ENCODE measurements at places on chromosomes 16 and 17. TPM values are rescaled to one million over a fixed set of nuclear protein-coding genes. Genes with fewer than 3 reads are reported as not detected.
A peak's percentile ranks its signal among the peaks of the same experiment; 100 is the strongest.

Gene RSKR
- total RNA-seq, result 25.2 TPM

DNA sequence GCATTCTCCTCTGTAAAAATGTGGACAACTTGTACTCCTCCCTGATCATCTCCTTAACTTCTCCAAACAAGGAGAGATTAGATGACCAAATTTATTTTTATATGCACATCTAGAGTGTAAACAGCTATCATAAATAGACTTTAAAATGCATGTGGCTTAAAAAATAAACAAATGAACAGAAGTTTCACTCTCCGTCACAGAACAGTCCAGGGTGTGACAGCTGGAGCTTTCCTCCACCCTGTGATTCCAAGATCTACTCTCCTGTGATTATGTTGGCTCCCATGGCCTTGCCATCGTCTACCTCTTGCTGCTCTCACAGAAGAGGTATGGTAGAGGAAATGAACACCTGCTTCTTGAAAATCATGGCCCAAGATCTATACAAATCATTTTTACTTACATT is 560.2 kb downstream of the TOX3 start:
- no peaks in the 10 kb centered on the region for H3K27me3 ChIP-seq
- no peak overlapping the region for H3K4me3 ChIP-seq
- no peaks in the 10 kb centered on the region for H3K4me1 ChIP-seq
- H3K27ac ChIP-seq, result no peak overlapping the region
- no peaks in the 10 kb centered on the region for H3K36me3 ChIP-seq
- no peak for DNase-seq

GRCh38 chr16:31870809-31871208 is 2.8 kb upstream of the ZNF267 start:
- no peak for DNase-seq
- no peak overlapping the region for H3K4me3 ChIP-seq
- no peak overlapping the region for H3K27ac ChIP-seq
- no peaks in the 10 kb centered on the region for H3K27me3 ChIP-seq
- peaks cover 7% of the 10 kb centered on the region for H3K4me1 ChIP-seq

Gene CDRT15L2
- not detected for total RNA-seq

GRCh38 chr16:80437707-80438106 is 103.1 kb upstream of the DYNLRB2 start:
- H3K27me3 ChIP-seq, result no peaks in the 10 kb centered on the region
- H3K4me3 ChIP-seq, result no peak overlapping the region
- no peaks in the 10 kb centered on the region for H3K4me1 ChIP-seq
- no peaks in the 10 kb centered on the region for H3K36me3 ChIP-seq
- H3K27ac ChIP-seq, result no peak overlapping the region
- DNase-seq, result peak; percentile 54

DNA sequence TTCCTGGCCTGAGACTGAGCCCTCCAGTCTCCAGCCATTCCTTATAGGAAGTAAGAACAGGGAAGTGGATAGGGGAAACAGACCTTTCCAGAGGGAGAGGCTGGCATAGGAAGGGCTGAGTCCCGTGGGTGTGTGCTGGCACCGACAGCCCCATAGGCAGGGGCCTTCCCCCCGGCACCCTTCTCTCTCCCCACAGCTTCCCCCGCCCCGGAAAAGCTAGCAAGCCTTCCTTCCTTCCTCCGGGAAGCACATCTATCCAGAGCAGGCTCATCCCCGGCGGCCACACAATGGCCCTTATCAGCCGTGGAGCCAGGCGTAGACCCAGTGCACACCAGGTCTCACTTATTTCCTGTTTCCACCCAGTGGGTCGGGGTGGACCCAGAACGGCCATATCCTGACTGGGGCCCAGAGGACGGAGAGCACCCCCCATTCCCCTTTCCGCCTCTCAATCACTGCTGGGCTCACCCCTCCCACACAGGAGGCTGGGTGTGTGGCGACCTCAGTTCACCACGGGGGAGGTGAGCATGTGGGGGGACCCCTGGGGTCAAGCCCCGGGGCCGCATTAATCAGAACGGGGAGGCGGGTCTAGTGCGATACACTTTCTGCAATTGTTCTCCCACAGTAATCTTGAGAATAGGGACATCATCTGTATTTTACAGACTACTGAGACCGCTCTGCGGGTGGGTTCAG is 950 bp upstream of the MYO1C start:
- no peak overlapping the region for H3K27ac ChIP-seq
- no peaks in the 10 kb centered on the region for H3K4me1 ChIP-seq
- no peak for DNase-seq
- peak overlapping the region; percentile 88 for H3K4me3 ChIP-seq
- no peaks in the 10 kb centered on the region for H3K27me3 ChIP-seq
- H3K36me3 ChIP-seq, result peaks cover 12% of the 10 kb centered on the region

Gene GUCY2D
- total RNA-seq, result 0.35 TPM

DNA sequence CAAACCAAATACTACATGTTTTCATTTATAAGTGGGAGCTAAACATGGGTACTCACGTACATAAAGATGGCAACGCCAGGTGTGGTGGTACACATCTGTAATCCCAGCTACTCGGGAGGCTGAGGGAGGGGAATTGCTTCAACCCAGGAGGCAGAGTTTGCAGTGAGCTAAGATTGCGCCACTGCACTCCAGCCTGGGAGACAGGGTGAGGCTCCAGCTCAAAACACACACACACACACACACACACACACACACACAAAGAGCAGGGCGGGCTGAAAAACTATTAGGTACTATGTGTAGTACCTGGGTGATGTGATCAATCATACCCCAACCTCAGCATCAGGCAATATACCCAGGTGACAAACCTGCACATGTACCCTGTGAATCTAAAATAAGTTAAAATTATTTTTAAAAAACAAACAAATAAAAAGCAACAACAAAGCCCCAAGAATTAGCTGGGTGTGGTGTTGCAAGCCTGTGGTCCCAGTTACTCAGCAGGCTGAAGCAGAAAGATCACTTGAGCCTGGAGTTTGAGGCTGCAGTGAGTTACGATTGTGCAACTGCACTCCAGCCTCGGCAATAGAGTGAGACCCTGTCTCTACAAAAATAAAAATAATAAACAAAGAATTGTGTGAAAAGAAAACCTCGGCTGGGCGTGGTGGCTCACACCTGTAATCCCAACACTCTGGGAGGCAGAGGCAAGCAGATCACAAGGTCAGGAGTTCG is 11.9 kb upstream of the FAAP100 start:
- no peaks in the 10 kb centered on the region for H3K27me3 ChIP-seq
- no peak overlapping the region for H3K4me3 ChIP-seq
- H3K36me3 ChIP-seq, result peaks cover 87% of the 10 kb centered on the region
- H3K27ac ChIP-seq, result no peak overlapping the region
- DNase-seq, result no peak
- no peaks in the 10 kb centered on the region for H3K4me1 ChIP-seq

- no peak for DNase-seq
- no peaks in the 10 kb centered on the region for H3K4me1 ChIP-seq
- peak overlapping the region; percentile 79 for H3K4me3 ChIP-seq
- H3K36me3 ChIP-seq, result no peaks in the 10 kb centered on the region
- H3K27me3 ChIP-seq, result no peaks in the 10 kb centered on the region
Observed at GRCh38 chr16:66961914-66962313, 848 bp downstream of the CES3 start.

Gene LRRC75A
- total RNA-seq, result 9.4 TPM

Gene FNDC8
- total RNA-seq, result not detected

- H3K4me1 ChIP-seq, result 0 out of 2 replicates have a peak, but pooled peaks cover 2% of the 10 kb centered on the region
- H3K4me3 ChIP-seq, result no peak overlapping the region
- H3K36me3 ChIP-seq, result no peaks in the 10 kb centered on the region
- DNase-seq, result no peak
- H3K27ac ChIP-seq, result no peak overlapping the region
- H3K27me3 ChIP-seq, result no peaks in the 10 kb centered on the region
Observed at GRCh38 chr17:72254808-72255449, 134.1 kb downstream of the SOX9 start.

GRCh38 chr16:11208916-11209665 is 46.9 kb downstream of the SOCS1 start:
- H3K27me3 ChIP-seq, result no peaks in the 10 kb centered on the region
- no peaks in the 10 kb centered on the region for H3K36me3 ChIP-seq
- DNase-seq, result no peak
- no peak overlapping the region for H3K27ac ChIP-seq
- H3K4me1 ChIP-seq, result no peaks in the 10 kb centered on the region

Gene CCL1
- not detected for total RNA-seq

Gene CES5A
- total RNA-seq, result not detected

GRCh38 chr16:89507834-89508590 is at the start of gene SPG7:
SPG7 (plus strand) TSS chr16:89508403; CDS start chr16:89508418, 15 bp downstream.
- H3K4me3 ChIP-seq, result peak within 1 kb of the TSS; percentile 94
- DNase-seq, result peak; percentile 86
- H3K36me3 ChIP-seq, result peaks cover 20% of the 10 kb centered on the region
- H3K27ac ChIP-seq, result no peak within 1 kb of the TSS
- no peaks in the 10 kb centered on the region for H3K4me1 ChIP-seq
- H3K27me3 ChIP-seq, result no peaks in the 10 kb centered on the region

- H3K27me3 ChIP-seq, result no peaks in the 10 kb centered on the region
- H3K27ac ChIP-seq, result no peak overlapping the region
- no peak overlapping the region for H3K4me3 ChIP-seq
- H3K4me1 ChIP-seq, result peaks cover 3% of the 10 kb centered on the region
Observed at GRCh38 chr16:85401917-85402766, 211.0 kb upstream of the GSE1 start.

GRCh38 chr17:76307966-76308338 is at the start of gene QRICH2:
QRICH2 (minus strand) TSS chr17:76308276; CDS start chr17:76307998, 278 bp downstream.
- H3K4me3 ChIP-seq, result no peak within 1 kb of the TSS
- H3K36me3 ChIP-seq, result peaks cover 4% of the 10 kb centered on the region
- peak; percentile 45 for DNase-seq
- H3K4me1 ChIP-seq, result no peaks in the 10 kb centered on the region
- H3K27ac ChIP-seq, result no peak within 1 kb of the TSS
- no peaks in the 10 kb centered on the region for H3K27me3 ChIP-seq

DNA sequence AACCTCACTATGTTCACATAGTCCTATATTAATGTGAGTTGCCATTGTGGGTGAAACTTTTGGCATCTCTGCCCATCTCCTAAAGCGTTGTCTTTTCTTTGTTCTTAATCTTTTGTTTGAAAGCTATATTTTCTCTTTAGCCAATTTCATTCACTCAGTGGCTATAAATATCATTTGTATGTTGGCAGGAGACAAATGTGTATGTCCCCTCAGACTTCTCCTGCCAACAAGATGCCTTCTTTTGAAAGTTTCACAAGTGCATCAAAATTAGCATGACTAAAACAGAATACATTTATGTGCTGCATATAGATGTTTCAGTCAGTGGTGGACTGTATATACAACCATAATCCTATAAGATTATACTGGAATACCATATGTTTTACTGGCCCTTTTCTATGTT is 109.0 kb downstream of the CA10 start:
- no peak for DNase-seq
- no peak overlapping the region for H3K27ac ChIP-seq
- H3K4me1 ChIP-seq, result no peaks in the 10 kb centered on the region

DNA sequence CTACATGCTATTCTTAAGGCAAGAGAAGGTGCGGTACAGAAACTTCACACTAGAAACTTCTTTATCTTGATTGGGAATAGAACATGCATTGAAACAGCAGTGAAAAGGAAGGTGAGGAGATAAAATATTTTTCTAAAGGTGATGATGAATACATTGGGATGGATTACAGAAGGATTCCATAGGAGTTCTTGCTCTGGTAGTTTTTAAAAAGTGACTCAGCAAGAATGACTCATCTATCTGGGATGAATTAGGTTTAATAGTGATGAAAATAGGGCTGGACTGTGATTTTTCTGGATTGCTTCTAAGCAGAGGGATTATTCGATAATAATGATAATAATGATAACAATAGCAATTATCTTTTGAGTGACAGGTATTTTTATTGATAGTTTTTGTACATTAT is 65.6 kb upstream of the HS3ST4 start:
- no peaks in the 10 kb centered on the region for H3K27me3 ChIP-seq
- no peak for DNase-seq
- H3K4me1 ChIP-seq, result no peaks in the 10 kb centered on the region
- H3K36me3 ChIP-seq, result peaks cover 8% of the 10 kb centered on the region
- no peak overlapping the region for H3K4me3 ChIP-seq

DNA sequence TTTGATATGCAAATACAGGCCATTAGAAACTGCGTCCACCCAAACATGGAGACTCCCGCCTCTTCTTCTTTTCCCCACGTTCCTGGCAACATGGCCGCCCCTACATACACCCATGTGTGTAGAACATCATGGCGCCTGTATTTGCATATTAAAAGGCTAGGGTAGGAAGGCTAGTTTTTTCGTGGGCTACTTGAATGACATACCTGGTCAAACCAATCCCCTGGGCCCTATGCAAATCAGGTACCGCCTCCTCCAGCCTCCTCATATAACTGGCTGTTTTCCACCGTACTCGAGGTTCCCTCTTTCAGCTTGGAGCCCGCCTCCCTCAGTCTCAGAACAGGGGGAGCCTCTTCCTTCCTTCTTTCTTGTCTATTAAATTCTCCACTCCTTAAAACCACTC is 840 bp upstream of the CD300LB start:
- peak; percentile 84 for DNase-seq
- no peaks in the 10 kb centered on the region for H3K27me3 ChIP-seq
- no peaks in the 10 kb centered on the region for H3K36me3 ChIP-seq
- H3K4me3 ChIP-seq, result 0 out of 2 replicates have a peak overlapping the region, but pooled peaks have one; percentile 2
- H3K4me1 ChIP-seq, result peaks cover 2% of the 10 kb centered on the region

GRCh38 chr17:80092959-80093358 is 8.4 kb upstream of the GAA start:
- peaks cover 4% of the 10 kb centered on the region for H3K36me3 ChIP-seq
- no peaks in the 10 kb centered on the region for H3K4me1 ChIP-seq
- no peaks in the 10 kb centered on the region for H3K27me3 ChIP-seq

- no peaks in the 10 kb centered on the region for H3K36me3 ChIP-seq
- H3K27ac ChIP-seq, result no peak overlapping the region
- H3K4me3 ChIP-seq, result no peak overlapping the region
- no peaks in the 10 kb centered on the region for H3K4me1 ChIP-seq
- H3K27me3 ChIP-seq, result no peaks in the 10 kb centered on the region
- DNase-seq, result no peak
Observed at GRCh38 chr16:65069766-65070165, 52.1 kb downstream of the CDH11 start.

DNA sequence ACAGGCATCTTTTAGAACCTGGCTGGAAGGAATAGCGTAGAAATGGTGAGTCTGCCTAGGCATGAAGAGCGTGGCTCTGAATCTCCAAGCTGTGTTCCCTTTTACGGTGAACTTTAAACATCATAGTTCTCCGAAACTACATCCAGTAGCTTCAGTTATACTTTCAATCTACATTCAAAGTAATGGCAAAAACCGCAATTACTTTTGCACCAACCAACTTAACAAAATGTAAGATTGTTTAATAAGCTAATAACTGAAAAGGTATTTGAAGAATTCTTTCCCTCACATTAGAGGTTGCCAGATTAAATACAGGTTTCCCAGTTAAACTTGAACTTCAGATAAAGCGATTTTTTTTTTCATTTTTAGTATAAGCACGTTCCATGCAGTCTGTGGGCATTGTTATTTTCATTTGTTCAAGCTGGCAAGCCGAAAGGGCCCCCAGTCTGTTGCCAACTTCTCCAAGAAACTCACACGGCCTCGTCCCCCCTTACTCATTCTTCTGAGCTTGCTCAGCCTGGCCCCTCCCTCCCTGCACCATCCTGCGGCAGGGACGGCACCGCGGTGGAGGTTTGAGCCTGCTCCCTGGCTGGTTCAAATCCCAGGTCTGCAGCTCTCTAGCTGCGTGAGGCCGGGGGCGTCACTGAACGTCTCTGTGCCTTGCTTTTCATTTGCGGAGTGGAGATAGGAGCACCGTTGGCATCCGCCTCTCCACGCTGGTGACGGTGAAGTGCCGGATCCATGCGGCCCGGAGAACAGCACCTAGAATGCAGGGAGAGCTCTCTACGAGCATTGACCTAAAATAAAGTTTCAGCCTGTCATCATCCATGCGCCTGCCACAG is 3.5 kb upstream of the MTHFSD start:
- no peaks in the 10 kb centered on the region for H3K4me1 ChIP-seq
- no peak overlapping the region for H3K4me3 ChIP-seq
- no peaks in the 10 kb centered on the region for H3K27me3 ChIP-seq
- DNase-seq, result no peak

GRCh38 chr17:61253937-61254574 is 145.6 kb upstream of the TBX2 start:
- DNase-seq, result no peak
- H3K36me3 ChIP-seq, result no peaks in the 10 kb centered on the region
- no peak overlapping the region for H3K27ac ChIP-seq
- H3K4me3 ChIP-seq, result no peak overlapping the region
- no peaks in the 10 kb centered on the region for H3K27me3 ChIP-seq

Data from H9 (cell line).